ENCODE measurements at places on chromosomes 5 and 9. TPM values are rescaled to one million over a fixed set of nuclear protein-coding genes. Genes with fewer than 3 reads are reported as not detected.

The TMEM232 gene
- 1.4 TPM for total RNA-seq

The SMIM33 gene
- total RNA-seq, result not detected

The GARNL3 gene
- 13.1 TPM for total RNA-seq

The GABRA1 gene
- total RNA-seq, result not detected

The CACFD1 gene
- total RNA-seq, result 13.9 TPM

The DND1 gene
- 0.24 TPM for total RNA-seq

The INSL4 gene
- not detected for total RNA-seq

The NKD2 gene
- 4.4 TPM for total RNA-seq

The BTF3 gene
- total RNA-seq, result 391 TPM

The ACTL7A gene
- not detected for total RNA-seq

The RLN2 gene
- not detected for total RNA-seq

The SLC34A3 gene
- total RNA-seq, result not detected

The NEURL1B gene
- 37.1 TPM for total RNA-seq

The KCNV2 gene
- not detected for total RNA-seq

The ST8SIA4 gene
- 3.4 TPM for total RNA-seq

The MEIKIN gene
- not detected for total RNA-seq

The HRH2 gene
- total RNA-seq, result 46.6 TPM

The GTF2H2C gene
- total RNA-seq, result 16.5 TPM

The FOXD4 gene
- total RNA-seq, result not detected

The PDCD1LG2 gene
- total RNA-seq, result 3.3 TPM

The PIP5K1B gene
- 60.6 TPM for total RNA-seq

The CCDC180 gene
- total RNA-seq, result 1.7 TPM
